ENCODE measurements at places on chromosomes 3 and 15.

GRCh38 chr3:175005193-175005592 is 146.1 kb downstream of the NAALADL2 start:
- DNase-seq: no peak

DNA sequence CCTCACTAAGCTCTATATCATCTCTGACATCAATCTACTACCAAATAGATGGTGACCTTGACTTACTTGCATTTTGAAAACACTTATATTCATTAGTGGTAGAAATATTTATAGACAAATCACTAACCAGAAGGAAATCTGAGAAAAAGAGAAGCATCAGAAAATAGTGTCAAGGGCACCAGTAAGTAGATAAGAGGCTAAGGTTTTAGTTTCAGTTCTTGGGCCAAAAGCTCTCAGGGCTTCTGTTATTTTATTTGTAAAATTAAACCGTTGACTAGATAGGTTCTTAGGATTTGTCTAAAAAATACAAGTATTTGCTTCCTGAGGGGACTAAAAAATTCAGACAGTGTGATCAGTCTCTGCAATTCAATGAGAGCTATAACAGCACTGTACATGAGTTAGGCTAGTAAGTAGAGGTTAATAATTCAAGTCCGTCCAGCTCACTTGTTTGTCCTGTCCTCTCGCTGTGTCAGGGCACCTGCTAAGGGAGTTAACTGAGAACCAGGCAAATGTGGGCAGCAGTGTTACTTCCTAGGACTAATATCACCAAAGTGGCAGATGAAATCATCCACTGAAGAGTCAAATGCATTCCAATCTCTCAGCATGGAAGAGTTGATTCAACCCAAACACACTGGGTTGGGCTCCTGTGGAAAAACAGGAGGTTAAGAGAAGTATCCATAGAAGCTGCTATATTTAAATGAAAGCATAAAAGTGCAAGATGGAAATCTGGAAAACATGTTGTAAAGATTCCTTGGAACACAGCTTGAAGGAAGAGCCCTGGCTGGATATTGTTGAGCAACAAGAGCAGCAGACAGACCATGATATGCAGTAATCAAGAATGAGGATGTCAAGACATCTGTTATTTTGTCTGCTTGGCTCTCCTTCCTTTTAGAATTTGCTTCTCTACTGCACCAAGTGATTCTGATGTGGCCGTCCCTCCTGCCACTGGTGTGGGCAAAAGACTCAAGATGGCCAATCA is 134.9 kb upstream of the ZBTB20 start:
- DNase-seq: no peak

DNA sequence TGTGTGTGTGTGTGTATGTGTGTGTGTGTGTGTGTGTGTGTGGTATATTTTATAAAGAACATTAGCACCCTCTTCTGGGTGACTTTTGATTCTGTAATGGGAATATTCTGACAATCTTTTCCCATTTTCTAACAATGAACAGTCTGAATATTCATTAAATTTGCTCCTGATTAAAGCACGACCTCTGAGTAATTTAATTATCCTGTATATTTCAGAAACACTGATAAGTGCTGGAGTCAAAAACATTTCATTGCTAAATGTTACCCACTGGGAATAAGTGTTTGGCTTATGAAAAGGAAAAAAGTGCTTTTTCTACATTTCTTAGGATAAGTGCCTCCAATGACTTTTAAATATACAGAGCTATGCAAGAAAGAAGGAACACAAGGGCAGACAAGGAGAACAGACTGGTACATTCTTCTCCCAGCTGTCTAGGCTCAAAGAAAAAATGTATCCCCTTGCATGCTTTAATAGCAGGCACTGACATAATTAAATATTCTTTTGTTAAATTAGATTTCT is 32.3 kb upstream of the SYNPR start:
- no peak for DNase-seq

- DNase-seq: no peak
Observed at GRCh38 chr15:89662893-89663626, 7.8 kb upstream of the KIF7 start.

DNA sequence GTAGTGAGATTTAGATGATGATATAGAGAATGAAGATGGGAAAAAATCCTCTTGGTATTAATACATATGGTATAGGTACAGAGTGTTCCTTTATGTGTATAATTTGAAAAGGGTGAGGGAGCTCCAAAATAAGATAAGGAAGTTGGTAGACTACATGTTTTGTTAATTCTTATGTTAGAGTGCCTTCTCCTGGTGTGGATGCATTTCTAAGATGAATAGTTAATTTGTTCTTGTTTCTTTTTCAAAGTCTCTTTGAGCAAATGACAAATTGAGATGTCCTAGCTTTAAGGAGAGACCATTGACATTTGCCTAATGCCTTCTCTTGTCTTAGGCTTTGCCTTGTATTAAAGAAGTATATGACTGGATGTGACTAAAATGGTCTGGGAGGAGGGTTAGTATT is 34.1 kb downstream of the AKAP13 start:
- no peak for DNase-seq

DNA sequence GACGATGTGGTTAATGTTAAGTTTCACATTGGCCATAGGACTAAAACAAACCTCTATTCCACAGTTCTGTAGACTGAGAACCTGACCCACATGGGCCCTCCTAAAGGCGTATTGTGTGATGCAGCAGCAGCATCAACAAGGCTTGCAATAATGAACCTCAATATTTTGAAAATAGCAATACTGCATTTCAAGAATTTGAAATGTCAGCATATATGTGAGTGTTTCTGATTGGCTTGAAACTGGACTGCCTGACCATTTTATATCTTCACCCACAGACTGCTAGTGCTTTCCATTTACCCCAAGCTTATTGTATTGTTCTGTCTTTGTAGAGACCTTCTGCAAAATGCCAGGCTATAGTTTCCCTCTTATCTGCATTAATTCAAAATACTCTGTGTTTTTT is 1122.3 kb downstream of the IGSF11 start:
- DNase-seq: no peak

GRCh38 chr3:143506190-143506589 is 342.1 kb downstream of the SLC9A9 start:
- DNase-seq: no peak

DNA sequence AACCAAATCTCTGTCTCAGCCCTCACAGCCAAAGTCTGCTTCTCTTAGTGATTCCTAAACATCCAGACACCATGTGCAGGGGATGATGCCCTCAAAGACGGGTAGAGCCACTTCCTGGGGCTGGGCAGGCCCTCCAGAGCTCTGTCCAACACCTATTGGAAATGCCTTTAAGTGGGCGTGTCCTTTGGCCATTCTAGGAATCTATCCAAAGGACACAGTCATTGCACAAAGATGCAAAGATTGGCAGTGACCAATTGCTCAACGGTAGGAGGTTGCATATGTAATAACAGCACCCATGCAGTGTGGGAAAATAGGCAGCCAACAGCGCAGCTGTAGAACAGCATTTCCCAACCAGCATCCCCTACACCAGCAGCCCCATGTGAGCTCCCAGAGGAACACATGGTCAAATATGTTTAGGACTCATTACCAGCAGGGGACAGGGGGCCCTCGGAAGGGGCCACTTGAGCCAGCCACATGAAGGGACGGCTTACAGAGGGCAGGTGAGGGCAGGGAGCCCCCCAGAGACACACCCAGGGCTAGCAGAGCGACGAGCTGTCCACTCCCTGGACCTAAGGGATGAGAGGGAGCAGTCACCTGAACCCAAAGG is 142.8 kb upstream of the IQSEC1 start:
- no peak for DNase-seq

DNA sequence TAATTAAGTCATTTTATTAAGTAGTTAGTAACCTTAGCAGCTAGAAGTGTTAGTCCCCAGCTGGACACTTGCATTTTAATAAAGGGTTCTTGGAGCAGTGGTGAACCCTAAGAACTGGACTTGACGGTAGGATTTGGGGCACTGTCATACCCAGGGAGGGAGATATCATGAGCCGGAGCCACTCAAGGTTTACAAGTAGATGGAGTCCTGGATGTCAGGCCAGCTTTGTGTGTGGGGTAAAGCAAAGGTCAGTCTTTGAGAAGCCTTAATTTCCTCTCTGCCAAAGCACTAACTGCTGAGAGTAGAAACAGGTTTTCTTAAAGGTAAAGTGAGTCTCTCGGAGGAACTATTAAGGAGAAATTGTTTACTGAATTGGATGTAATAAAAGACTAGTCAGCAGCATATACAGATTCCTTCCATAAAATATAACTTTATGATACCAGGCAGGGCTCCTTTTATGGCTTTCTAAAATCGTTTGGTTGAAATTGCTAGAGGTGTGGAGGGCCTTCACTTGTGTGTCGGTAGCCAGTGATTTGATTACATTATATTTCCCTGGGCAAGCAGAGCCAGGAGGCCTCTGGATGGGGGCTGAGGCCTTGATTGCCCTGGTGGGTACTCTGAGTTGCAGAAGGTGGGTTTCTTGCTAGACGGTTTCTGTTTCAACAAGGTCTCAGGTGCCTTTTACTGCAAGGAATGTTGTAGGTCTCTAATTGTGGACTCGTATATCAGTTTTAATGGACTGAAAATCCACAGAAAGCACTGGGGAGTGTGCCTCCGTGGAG is 23.1 kb downstream of the SQOR start:
- DNase-seq: no peak

DNA sequence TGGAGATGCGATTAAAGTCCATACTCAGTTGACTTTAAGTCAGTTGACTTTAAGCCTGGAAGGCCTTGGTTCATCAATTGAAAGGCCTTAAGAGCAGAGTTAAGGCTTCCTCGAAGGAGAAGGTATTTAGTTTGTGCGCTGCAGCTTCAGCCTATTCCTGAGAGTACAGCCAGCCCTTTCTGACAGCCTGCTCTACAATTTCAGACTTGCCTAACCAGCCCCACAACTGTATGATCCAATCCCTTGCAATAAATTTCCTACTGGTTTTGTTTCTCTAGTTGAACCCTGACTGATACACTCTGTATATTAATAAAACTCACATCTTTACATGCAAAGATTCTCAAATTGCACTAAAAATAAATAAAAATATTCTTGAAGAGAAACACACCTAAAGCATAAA is 66.1 kb upstream of the RORA start:
- no peak for DNase-seq

- DNase-seq: no peak
Observed at GRCh38 chr3:45608885-45609284, 14.3 kb downstream of the LIMD1 start.

- no peak for DNase-seq
Observed at GRCh38 chr3:66404197-66404596, 96.6 kb downstream of the LRIG1 start.

DNA sequence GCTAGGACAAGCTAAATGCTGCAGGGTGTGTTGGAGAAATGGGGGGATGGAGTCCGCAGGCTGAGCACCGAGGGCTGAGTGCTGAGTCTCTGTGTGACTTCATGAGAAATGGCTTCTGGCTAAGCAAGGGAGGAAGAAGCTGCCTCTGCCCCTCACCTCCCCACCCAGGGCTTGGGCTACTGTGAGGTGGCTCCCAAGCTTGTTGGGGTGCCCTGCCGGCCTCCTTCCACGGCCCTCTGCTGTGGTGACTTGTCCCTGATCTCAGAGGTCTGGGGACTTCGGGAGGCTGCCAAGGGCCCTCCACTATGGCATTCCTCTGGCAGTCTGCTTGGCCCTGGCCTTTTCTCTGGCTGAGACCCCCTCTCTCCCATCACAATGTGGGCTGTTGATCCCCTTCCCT is 30.1 kb upstream of the RAD18 start:
- no peak for DNase-seq

DNA sequence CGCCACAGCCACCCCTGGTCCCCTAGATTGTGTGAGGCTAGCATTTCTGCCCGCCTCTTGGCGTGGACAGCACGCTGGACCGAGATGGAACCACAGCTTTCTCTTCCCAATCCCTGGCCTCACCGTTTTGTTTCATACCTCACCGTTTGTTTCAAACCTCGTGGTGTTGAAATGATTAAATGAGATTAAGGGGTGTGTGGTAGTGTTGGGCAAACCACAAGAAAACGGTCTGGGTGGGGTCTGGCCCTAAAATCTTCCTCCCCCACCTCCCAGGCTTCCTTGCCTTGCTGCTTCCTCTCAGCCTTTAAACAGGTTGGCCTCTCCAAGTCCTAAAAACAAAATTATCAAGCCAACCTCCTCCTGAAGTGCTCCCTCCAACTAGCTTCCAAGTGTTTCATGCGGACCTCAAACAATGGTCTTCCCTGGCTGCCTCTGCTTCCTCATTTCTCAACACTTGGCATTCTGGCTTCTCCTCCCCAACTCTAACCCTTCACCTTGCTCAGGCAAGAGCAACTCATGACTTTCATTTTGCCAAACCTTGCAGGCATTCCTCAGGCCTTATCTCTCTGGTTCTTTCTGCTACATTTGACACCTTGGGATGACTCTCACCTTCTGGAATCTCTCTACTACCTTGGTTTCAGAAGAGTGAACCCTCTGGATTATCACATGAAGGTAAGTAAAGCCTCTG is 1.4 kb upstream of the ATP13A3 start:
- no peak for DNase-seq

DNA sequence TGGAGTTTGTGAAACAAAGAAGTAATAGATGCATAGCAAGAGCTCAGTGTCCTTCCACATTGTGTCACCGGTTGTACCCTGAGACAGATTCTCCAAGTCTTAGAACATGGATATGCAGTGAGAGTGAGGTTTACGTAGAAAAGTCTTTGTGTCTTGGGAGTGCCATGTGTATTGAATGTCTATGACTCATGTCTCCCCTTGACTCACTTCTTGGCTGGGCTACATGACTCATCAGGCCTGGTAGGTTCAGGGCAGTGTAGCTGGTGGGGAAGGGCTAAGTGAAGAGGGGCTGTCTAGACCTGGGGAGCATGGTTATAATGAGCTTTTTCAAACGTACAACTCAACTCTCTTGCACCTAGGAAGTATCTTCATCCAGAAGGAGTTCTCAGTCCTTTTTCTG is 167.4 kb downstream of the GAP43 start:
- peak; percentile 22 for DNase-seq

Measured in activated T-cell treated with anti-CD3 and anti-CD28 coated beads for 1 hour (primary cell).